ENCODE measurements at places on chromosomes 1 and 21.

DNA sequence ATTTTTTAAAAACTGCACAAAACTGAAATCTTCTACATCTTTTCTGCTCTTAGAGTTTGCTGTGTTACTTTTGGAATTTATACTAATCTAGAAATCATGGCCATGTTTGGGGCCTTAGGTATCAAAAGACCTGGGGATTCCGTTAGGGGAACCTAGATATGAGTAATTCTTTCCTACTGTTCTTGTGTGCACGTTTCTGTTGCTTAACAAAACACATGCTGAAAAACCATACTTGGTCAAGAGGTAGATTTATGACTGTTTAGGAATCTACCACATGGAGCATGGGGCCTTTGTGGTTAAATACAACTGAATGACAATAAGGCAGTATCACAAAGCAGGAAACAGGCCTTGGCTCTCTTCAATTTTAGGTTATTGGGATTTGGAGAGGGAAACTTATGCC, 291.9 kb upstream of the USP25 start:
- peak; percentile 37 for DNase-seq

DNA sequence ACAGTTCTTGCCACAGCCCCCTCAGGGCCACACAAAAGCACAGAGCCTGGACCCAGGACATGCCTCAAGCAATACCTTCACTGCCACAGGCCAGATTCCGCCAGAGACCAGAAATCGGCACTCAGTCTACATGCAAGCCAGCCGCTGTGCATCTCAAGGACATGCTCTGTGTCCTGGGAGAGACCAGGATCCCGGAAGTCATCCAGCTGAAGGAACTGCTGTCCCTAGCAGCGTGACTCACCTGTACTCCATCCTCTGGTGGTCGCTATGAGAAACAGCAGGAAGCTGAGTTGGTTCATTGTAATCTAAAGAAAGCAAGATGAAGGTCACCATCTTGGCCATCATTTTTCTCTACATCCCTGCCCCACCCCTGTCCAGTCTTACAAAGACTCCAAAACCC, 401 bp downstream of the ITLN1 start:
- DNase-seq, result no peak

DNA sequence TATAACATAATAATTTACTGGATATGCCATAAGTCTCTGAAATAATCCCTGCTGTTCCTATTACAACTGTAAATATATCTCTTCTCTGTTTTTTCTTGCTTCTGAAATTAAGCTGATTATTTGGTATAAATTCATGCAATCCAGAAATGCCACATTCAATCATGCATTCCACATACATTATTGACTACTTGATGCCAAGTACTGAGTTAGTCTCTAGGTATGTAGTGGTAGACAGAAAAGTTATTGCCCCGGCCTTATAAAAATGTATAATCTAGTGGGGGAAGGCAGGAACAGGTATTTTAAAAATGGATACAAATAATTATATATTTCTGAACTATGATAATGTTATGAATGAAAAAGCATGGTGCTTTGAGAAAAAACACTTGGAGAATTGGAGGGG, 338.6 kb upstream of the SNX7 start:
- peak; percentile 72 for DNase-seq

DNA sequence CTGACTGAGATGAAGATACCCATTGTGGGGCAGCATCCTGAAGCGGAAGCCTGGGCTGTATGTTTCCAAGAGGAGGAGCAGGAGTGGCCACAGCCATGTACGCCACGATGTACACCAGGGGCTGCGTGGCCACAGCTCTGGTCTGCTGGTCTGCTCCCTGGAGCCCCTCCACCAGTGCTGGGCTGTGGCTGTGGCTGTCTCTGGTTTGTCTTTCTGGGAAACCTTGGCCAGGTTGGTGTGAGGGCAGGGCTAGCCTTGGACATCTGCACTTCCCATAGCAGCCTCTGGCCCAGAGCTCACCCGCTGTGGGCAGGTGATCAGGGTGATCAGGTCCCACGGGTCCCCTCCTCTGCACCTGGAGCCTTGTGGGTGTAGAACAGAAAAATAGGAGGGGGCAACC, 2.6 kb downstream of the MIB2 start:
- no peak for DNase-seq

GRCh38 chr1:51583532-51583931, 33.4 kb upstream of the OSBPL9 start:
- DNase-seq, result peak; percentile 48
